ENCODE measurements at places on chromosomes 4 and X.

DNA sequence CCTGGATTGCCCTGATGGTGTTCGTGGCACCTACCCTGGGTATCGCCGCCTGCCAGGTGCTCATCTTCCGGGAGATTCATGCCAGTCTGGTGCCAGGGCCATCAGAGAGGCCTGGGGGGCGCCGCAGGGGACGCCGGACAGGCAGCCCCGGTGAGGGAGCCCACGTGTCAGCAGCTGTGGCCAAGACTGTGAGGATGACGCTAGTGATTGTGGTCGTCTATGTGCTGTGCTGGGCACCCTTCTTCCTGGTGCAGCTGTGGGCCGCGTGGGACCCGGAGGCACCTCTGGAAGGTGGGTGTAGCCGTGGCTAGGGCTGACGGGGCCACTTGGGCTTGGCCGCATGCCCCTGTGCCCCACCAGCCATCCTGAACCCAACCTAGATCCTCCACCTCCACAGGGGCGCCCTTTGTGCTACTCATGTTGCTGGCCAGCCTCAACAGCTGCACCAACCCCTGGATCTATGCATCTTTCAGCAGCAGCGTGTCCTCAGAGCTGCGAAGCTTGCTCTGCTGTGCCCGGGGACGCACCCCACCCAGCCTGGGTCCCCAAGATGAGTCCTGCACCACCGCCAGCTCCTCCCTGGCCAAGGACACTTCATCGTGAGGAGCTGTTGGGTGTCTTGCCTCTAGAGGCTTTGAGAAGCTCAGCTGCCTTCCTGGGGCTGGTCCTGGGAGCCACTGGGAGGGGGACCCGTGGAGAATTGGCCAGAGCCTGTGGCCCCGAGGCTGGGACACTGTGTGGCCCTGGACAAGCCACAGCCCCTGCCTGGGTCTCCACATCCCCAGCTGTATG is 1.8 kb downstream of the AVPR2 start:
- no peak for DNase-seq

DNA sequence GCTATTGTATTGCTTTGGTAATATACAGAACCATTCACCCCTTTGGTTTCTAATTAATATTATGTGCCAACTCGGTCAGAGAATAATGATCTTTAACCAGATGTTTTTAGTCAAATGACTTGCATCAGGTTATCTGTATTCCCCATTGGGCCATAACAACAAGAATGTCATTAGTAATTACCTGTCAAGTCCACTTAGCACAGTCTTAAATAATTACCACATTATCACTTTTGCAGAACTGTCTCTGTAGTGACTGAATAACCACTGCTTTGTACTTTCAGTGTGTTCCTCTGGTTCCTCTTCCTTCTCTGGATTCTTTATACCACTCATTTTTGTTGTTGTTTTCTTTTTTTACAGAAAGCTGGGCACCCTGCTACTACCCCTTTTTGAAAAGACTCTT is 257.7 kb upstream of the SPOCK3 start:
- DNase-seq = no peak

DNA sequence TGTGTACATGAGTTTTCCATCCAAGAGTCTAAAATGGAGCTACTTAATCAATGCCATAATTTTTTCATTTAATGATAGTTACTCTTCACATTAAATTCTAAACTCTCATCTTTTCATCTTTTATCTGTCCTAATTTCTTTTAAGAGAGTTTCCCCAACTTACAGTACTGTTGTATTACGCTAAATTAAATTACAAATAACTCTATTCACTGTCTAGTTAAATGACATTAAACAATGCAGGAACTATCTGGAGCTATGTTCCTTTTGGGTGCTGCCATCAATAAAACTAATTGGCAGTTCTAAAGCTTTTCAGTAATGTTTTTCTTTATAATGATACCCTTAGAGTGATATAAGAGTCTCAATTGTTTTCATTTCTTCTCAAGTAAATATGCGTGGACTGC is 227.6 kb downstream of the ANKRD50 start:
- DNase-seq = no peak

DNA sequence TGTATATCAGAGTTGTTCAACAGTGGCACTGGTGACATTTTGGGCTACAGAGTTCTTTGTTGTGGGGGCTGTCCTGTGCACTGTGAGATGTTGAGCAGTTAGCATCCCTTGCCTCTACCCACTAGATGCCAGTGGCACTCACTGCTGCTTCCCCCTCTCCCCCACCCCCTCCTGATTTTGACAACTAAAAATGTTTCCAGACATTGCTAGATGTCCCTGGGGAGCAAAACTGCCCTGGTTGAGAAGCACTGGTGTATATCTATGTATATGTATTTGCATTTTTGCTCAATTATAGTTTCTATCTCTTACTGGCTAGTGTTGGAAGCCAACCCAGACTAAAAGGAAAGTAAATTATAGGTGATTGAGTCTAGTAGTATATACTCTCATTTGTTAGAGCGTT is 2.4 kb downstream of the TMEM131L start:
- DNase-seq = no peak

GRCh38 chr4:98744372-98745150 is 86.2 kb upstream of the TSPAN5 start:
- no peak for DNase-seq
